IMR-90 (cell line): ENCODE measurements at places on chromosomes 4 and X. TPM values are rescaled to one million over a fixed set of nuclear protein-coding genes. Genes with fewer than 3 reads are reported as not detected.

- DNase-seq: peak; percentile 34
- H3K4me1 ChIP-seq: peaks cover 3% of the 10 kb centered on the region; the same call in 1 of the 2 replicates
- H3K27me3 ChIP-seq: no peaks in the 10 kb centered on the region
Observed at GRCh38 chr4:24889991-24890390, 22.9 kb downstream of the CCDC149 start.

GRCh38 chr4:87005369-87005689 lies 70.5 kb downstream of the AFF1 start:
- H3K36me3 ChIP-seq: no peaks in the 10 kb centered on the region
- no peak for DNase-seq
- peaks cover 6% of the 10 kb centered on the region for H3K4me1 ChIP-seq
- H3K4me3 ChIP-seq: no peak overlapping the region
- no peaks in the 10 kb centered on the region for H3K27me3 ChIP-seq

- H3K4me1 ChIP-seq: no peaks in the 10 kb centered on the region; the same call in 1 of the 2 replicates
- DNase-seq: no peak
- no peak overlapping the region for H3K27ac ChIP-seq
- H3K27me3 ChIP-seq: peaks cover 15% of the 10 kb centered on the region
- H3K4me3 ChIP-seq: no peak overlapping the region
- H3K36me3 ChIP-seq: no peaks in the 10 kb centered on the region
Observed at GRCh38 chr4:140358281-140358680, 15.2 kb upstream of the SCOC start.

DNA sequence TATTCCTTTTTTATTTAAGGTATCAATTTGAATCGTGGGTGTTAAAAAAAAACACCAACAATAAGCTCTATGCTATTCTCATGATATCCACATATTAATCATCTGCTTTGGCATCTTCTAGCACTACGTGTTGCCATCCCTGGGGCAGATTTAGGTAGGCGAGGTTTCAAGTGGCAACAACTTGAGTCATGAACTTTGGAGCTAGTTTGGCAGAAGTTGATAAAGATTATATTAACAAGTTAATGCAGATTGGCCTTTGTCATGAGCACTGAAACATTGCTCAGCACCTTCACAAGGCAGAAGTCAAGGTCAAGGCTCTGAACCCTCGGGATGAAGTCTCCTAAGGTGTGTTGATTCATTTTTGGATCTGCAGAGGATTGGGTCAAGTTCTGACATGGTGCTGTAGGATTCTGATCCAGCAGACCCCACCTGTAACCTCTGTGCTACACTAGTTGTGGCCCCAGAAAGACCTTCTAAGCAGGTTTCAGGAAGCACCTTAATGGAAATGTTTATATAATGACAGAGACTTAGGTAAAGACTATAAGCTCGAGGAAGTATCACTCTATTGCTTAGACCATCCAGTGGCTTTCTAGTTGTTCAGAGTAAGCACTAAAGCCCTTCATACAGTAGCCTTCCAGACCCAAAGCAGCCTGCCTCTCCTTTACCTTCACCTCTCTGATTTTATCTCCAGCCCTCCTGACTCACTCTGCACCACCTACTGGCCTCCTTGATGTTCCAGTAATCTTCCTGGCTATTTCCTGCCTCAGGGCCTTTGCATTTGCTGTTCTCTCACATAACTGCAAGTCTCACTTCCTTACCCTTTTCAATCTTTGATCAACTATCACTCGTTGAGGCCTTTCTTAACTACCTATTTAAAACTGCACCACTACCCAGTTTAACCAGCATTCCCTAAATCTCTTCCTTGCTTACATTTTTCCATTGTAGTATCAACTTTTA lies 117.0 kb upstream of the SLC4A4 start:
- no peak overlapping the region for H3K4me3 ChIP-seq
- H3K4me1 ChIP-seq: peaks cover 2% of the 10 kb centered on the region
- no peak for DNase-seq
- peaks cover 10% of the 10 kb centered on the region for H3K36me3 ChIP-seq
- no peak overlapping the region for H3K27ac ChIP-seq
- H3K27me3 ChIP-seq: no peaks in the 10 kb centered on the region

DNA sequence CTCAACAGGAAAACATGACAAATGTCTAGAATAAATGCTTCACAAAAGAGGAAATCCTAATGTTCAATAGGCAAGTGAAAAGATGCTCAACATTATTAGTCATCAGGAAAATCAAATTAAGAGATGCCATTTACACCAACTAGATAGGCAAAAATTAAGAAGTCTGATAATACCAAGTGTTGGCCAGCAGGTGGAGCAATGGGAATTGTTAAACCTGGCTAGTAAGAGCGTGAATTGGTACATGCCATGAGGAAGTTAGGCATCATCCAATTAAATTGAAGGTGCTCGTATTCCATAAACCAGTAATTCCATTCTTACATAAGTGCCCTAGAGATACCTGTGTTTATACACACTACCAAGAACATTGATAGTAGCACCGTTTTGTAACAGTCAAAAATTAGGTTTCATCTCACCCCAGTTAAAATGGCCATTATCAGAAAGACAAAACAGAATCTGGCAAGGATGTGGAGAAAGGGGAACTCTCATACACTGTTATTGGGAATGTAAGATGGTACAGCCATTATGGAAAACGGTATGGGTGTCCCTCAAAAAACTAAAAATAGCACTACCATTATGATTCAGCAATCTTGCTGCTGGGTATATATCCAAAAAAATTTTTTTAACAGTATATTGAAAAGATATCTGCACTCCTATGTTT lies 14.0 kb upstream of the ZCCHC18 start:
- H3K27me3 ChIP-seq: peaks cover 8% of the 10 kb centered on the region
- no peaks in the 10 kb centered on the region for H3K4me1 ChIP-seq
- no peak overlapping the region for H3K27ac ChIP-seq
- no peaks in the 10 kb centered on the region for H3K36me3 ChIP-seq
- DNase-seq: peak; percentile 77

- no peak overlapping the region for H3K27ac ChIP-seq
- H3K36me3 ChIP-seq: no peaks in the 10 kb centered on the region
- H3K27me3 ChIP-seq: no peaks in the 10 kb centered on the region
- H3K4me1 ChIP-seq: no peaks in the 10 kb centered on the region
Observed at GRCh38 chrX:57871463-57871862, 38.8 kb downstream of the ZXDA start.

- no peak overlapping the region for H3K4me3 ChIP-seq
- no peak for DNase-seq
Observed at GRCh38 chr4:147840838-147841738, 109.2 kb downstream of the ARHGAP10 start.

- peak overlapping the region; percentile 47 for H3K4me3 ChIP-seq
- no peaks in the 10 kb centered on the region for H3K4me1 ChIP-seq
- DNase-seq: peak; percentile 6
- H3K27me3 ChIP-seq: peaks cover 5% of the 10 kb centered on the region
Observed at GRCh38 chrX:118839334-118839958, 15.8 kb downstream of the ZCCHC12 start.

- H3K4me3 ChIP-seq: peak within 1 kb of the TSS; percentile 99
- H3K27me3 ChIP-seq: peaks cover 3% of the 10 kb centered on the region; the same call in 1 of the 2 replicates
- no peaks in the 10 kb centered on the region for H3K36me3 ChIP-seq
- DNase-seq: peak; percentile 79
Observed at GRCh38 chrX:110317820-110318663, at the start of gene AMMECR1. Gene AMMECR1, minus strand, starts transcription at chrX:110318085. Its CDS starts 14 bp downstream, at chrX:110318071.

GRCh38 chr4:33296876-33297455 lies 2576.8 kb downstream of the PCDH7 start:
- no peaks in the 10 kb centered on the region for H3K27me3 ChIP-seq
- H3K27ac ChIP-seq: no peak overlapping the region
- no peaks in the 10 kb centered on the region for H3K4me1 ChIP-seq
- no peak overlapping the region for H3K4me3 ChIP-seq

The MGST2 gene
- total RNA-seq: 4.8 and 8.1 TPM in 2 replicates

The EPGN gene
- total RNA-seq: 0.18 TPM in 1 of 2 replicates, not detected in the other

The LNX1 gene
- total RNA-seq: 0.28 and 0.36 TPM in 2 replicates

The SPANXN3 gene
- not detected in 2 replicates for total RNA-seq

The HDX gene
- 11.4 and 11.8 TPM in 2 replicates for total RNA-seq

The GUCY1B1 gene
- 2.8 and 2.9 TPM in 2 replicates for total RNA-seq

The SLC39A8 gene
- 0.18 and 0.28 TPM in 2 replicates for total RNA-seq

The MAGEA12 gene
- total RNA-seq: not detected in 2 replicates
